Activated naive CD4-positive, alpha-beta T cell treated with anti-CD3 and anti-CD28 coated beads for 36 hours (primary cell): ENCODE measurements at places on chromosomes 12 and 14. TPM values are rescaled to one million over a fixed set of nuclear protein-coding genes. Genes with fewer than 3 reads are reported as not detected.

Gene ZDHHC22
- total RNA-seq = not detected

Gene COL2A1
- not detected for total RNA-seq

Gene VDR
- total RNA-seq = 57.7 TPM

Gene SYNDIG1L
- total RNA-seq = not detected

Gene PRB3
- not detected for total RNA-seq

Gene PTHLH
- total RNA-seq = not detected

Gene BDKRB2
- 0.10 TPM for total RNA-seq

Gene SIX1
- total RNA-seq = not detected

Gene NEUROD4
- not detected for total RNA-seq

Gene LRCOL1
- not detected for total RNA-seq

Gene C12orf50
- 0.07 TPM for total RNA-seq

Gene PDZRN4
- not detected for total RNA-seq

Gene RASAL1
- total RNA-seq = 2.6 TPM

Gene AVPR1A
- not detected for total RNA-seq

Gene HOXC12
- total RNA-seq = not detected

Gene AQP2
- total RNA-seq = not detected

Gene PRH1
- total RNA-seq = 7.4 TPM

Gene ZNF385A
- 0.93 TPM for total RNA-seq

Gene MAP1LC3B2
- total RNA-seq = 1.5 TPM

Gene GPR132
- 11.3 TPM for total RNA-seq
